Fibroblast of skin of left biceps (primary cell): ENCODE measurements at places on chromosomes 6 and 20.
A peak's percentile ranks its signal among the peaks of the same experiment; 100 is the strongest.

DNA sequence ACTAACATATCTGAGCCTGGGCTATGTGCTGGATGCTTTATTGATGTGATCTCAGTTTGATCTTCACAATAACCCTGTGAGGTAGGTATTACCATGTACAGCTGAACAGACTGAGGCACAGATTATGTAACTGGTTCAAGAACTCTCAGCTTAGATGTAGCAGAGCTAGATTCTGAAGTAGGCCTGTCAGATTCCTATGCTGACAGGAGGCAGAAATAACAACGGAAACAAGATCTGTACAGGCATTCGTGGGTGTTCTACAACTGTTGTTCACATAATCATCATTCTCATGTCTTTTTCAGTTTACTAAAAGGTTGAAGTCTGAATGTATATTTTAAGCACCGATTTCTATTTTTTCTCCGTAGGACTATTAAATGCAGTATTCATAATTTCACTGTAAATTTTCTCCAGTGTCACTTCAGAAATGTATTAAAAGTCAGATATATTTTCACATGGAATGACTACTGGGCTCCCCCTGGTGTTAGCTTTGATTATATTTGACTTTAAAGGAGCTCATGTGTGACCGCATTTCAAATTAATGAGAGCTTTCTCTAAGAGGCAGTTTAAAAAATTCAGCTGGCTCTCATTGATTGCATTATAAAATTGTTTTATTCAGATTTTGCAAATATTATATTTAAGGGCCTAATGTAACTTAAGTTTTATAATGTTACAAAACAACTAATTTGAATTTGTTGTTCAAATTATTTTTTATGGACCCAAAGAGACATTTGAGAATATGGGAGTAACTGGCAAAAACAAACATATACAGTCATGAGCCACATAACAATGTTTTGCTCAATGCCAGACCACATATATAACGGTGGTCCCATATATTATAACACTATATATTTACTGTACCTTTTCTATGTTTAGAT is 36.4 kb upstream of the SLC17A4 start:
- no peak for DNase-seq

GRCh38 chr6:49336514-49337131 is 126.4 kb downstream of the MMUT start:
- no peak for DNase-seq

DNA sequence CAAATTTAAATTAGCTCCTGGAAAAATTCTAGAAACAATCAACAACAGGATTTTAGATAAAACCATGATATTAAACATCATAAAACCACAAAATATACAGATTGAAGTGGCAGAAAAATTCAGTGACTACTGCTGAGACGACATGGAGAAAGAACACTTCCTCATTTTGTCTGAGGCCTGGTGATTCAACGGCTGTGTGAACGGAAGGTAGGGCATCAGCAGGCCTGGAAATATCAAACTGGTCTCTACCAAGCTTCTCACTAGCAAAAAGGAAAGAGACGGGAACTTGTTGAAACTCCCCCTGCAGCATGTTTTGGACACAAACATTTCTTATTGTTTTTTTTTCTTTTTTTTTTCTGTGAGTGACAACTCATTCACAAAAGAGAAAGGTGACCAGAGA is 58.0 kb upstream of the AHI1 start:
- DNase-seq, result no peak

GRCh38 chr6:148629181-148629580 is 117.6 kb upstream of the UST start:
- peak; percentile 13 for DNase-seq

GRCh38 chr6:4030669-4031068 is 48.3 kb downstream of the FAM217A start:
- no peak for DNase-seq

DNA sequence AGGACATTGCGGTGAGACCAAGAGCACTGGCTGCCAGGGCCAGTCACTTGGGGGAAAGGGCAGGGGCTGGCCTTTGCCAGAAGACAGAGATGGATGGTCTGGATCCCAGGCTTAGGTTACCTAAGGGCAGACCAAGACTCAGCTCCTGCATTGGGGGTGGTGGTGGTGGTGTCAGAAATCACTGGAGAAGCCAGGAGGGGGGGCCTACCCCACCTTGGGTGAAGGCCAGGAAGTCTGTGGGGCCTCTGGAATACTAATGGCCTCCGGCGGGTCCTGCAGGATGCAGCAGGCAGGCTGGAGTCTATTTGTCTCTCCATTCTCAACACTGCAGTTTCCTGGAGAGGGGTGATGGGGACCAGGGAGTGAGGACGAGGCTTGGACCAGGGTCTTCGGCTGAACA is 32.8 kb downstream of the CD40 start:
- DNase-seq, result no peak

- no peak for DNase-seq
These were observed 20.4 kb upstream of the POPDC3 start for GRCh38 chr6:105200133-105200730.

GRCh38 chr20:39453890-39454289 is 491.7 kb downstream of the DHX35 start:
- no peak for DNase-seq

DNA sequence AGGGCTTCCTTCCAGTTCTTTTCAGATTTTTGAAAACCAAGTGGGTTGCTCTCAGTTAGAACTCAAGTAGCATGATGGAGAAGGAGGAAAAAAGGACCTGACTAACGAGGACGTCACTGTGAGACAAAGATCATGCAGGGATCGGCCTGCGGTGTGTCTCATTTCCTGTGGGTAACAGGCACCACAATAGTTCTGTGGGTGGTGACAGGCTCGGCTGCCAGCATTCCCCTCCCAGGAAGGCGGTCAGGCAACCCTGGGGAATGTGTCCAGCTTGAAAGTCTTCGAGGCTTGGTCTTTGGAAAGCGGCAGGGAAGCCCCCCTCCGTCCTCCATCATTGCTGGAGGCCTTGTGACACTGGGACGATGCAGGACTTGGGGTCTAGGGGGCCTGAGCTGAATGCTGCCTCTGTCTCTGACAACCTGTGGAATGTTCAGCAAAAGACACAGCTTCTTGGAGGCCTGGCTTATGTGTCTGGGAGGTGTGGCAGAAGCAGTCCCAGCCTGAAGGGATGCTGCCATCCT is 121.0 kb downstream of the BCAS1 start:
- DNase-seq, result peak; percentile 65

DNA sequence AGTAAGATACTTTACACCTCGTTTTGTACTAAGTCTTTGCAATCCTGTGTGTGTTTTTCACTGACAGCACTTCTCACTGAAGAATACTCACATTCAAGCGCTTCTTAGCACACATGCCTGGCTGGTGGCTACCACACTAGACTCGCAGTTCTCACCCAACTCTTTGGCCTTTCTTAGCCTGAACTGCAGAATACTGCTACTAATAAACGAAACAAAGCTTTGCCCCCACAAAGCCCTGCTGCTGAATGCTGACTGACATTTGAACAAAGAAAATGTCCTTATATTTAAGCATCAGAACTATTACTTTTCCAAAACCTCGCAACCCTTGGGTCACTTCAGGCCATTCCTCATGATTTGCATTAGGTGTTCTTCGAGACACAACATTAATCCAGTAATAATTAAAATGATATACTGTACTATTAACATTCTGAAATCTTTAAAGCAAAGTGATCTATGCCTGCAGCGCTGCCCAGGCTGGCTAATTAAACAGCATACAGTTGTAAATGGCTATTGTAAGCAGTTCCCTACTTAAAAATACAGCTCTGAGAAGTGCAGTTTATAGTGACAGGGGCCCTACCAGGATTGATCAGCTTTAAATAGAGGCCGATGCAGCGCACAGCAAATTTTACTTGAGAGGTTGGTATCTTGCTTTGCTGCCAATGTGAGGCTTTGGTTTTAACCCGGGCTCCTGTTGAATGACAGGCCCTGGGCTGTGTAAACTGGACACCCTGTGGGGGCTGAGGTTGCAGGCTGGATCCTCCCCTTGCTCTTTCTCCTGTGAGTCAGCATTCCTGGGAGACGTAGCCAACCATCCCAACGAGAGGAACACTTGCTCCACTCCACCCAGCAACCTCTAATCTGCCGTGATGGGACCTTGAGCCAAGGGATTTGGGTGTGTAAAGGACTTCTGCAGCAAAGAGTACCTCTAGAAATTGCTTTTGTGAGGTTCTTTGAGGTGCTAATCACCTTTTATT is 899.0 kb downstream of the TFAP2A start:
- DNase-seq, result no peak

GRCh38 chr6:20965276-20965675 is 431.0 kb downstream of the CDKAL1 start:
- DNase-seq, result no peak

- DNase-seq, result no peak
These were observed 33.9 kb upstream of the PTPRK start for GRCh38 chr6:128554302-128554701.

DNA sequence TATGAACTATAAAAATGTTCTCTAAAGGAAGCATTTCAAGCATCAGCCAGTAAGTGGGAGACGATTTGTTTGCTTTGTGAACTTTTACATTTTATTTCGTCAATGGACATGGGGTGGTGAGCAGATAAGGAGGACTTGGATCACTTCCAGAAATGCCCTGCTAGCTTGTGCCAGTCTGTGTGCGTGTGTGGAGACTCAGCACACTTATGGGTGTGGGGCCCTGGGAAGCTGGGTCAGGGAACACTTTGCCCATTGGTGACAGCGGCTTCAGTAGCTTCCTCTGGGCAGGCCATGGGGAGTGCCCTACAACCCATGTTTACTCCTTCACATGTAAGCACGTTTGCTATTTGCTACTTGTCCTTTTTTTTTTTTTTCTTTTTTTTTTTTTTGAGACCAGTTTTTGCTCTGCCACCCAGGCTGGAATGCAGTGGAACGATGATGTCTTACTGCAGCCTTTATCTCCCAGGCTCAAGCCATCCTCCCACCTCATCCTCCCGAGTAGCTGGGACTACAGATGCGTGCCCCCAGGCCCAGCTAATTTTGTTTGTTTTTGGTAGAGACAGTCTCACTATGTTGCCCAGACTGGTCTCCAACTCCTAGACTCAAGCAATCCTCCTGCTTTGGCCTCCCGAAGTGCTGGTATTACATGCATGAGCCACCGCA is 24.2 kb downstream of the PRDM1 start:
- DNase-seq, result no peak

DNA sequence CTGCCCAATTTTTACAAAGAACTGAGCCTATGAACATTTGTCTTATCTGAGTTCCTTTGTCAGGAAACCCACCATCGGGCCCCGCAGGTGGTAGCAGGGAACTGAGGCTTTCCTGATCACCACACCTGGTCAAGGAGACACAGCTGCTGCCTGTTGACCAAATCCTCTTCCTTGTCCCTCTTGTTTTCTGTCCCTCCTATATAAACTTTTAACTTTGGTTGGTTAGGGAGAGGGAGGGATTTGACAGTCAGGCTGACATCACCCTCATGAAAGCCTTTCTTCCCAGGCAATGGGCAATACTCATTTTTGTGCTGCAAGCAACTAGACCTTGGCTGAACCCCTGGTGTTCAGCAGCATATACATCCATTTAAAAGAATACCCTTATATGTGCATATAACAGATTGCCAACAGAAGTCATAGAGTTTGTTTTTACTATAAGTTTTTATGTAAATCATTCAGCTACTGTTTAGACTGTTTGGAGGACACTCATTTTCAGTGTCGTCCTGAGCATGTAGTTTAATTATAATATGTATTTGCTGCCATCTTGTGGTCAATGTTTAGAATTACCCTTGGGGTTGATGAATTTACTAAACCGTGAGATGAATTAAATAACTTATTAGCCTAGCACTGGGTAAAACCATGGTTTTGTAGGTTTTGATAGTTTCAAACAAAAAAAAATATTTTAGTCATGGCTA is 17.0 kb downstream of the CRISP1 start:
- peak; percentile 9 for DNase-seq

DNA sequence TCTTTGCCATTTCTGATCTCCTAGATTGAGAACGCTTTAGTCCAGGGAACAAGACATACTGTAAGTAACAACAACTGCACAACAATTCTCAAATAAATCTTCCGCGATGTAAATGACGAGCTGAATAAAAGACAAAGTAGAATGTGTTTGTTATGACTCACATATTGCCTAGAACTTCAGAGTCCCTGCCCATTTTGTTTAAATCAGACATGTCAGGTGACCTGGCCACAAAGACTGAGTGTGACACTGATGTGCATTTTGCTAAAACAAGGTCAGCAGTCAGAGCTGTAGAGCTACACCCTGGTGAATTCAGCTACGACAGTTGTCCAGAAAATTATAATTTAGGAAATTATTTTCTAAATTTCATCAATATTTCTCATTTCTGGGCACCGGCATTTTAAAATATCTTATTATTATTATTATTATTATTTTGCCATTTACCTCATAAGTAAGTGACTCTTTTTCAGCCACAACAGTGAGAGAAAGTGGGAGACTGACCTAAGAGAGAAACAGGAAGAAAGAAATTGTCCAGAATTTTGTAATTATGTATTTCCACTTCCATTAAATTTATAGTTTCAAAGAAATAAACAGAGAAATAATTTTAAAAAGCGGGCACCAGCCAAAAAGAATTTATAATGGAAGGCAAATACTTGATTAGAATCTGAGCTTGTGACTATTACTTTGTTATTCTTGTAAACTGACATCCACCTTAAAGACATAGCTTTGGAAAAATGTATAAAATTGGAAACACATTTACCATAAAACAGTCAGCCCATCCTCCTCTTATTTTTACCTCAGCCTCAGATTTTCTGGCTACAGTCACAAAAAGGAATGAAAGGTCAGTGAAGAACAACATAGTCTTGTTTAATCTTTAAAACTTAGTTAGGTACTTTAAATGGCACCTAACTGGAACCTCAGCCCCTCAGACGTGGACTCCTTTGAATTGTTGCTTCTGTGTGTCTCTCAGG is 157.0 kb upstream of the CITED2 start:
- no peak for DNase-seq

- no peak for DNase-seq
These were observed 45.8 kb upstream of the ARID1B start for GRCh38 chr6:156731396-156731795.

GRCh38 chr20:51195419-51195901 is 172.6 kb upstream of the KCNG1 start:
- DNase-seq, result no peak

DNA sequence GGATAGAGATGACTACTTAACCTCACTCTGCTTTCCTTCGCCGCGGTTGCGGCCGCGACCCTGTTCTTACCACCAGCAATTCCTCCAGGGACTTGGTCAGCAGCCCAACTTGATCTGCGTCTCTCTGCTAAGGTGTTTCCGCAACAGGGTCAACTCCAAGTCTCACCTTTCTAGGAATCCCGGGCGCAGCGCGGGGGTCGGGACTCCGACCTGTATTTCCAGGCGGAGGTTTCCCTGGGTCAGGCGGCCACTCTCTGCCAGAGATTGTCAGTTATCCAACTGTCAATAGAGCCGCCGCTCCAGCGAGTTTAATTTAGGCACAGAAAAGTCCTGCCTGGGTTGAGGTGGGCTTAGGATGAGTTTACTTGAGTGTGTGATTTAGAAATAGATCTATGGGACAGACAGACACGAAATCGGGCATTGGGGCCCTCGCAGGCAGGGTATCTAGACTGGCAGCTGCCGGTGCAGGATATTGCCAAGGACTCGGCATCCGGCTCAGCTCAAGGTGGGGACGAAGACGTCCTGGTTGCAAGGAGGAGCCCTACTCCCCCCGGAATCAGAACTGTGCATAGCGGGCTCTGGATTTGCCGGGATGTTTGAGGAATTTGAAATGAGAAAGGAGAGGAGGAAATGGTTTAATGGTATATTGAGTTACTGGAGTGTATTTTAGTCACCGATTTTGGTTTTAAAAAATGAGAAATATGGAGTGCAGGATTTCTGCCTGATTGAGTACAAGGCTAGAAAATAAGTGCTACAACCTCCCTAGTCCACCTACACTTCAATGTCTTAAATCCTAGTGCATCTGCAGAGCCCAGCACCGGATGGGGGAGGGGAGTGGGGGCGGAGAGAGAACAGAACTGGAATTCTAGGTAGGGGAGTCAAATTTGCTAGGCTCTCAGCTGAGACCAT is 23.7 kb downstream of the POM121L2 start:
- DNase-seq, result no peak
